ENCODE measurements at places on chromosomes 2 and 18.

DNA sequence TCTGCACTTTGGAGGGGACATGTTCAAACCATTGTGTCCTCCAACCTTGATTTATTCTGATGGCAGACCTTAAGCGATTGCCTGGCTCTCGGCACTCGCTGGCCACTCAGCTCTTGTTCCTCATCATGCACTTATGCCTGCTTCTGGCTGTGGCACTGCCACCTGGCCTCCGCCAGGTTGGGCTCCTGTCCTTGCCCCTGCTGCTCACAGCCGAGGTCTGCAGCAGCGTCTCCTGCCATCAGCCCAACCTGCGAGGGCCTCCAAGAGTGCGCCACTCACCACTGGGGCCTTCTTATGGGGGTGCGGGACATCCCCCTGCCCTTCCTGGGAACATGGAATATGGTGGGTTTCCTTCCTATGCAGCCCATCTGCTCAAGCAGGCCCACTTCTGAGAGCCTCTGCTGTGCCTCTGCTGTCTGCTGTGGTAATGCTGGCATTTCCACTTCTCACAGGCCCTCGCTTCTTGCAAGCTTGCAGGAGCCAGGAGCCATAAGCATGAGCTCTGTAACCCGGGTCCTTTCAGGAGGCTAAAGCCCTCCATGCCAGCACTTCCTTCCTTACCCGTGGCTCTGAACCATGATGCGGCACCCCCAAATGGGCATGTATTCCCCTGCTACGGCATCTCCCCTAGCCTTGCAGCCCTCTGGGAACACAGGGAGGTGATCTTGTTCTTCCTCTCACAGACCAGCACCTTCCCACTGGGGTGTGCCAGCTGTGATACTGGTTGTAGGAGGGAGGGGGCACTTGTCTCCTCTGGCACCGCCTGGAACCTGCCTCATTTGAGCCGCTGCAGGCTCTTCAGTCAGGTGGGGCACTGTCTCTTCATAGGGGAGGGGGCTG lies 58.6 kb upstream of the HS6ST1 start:
- DNase-seq: no peak

DNA sequence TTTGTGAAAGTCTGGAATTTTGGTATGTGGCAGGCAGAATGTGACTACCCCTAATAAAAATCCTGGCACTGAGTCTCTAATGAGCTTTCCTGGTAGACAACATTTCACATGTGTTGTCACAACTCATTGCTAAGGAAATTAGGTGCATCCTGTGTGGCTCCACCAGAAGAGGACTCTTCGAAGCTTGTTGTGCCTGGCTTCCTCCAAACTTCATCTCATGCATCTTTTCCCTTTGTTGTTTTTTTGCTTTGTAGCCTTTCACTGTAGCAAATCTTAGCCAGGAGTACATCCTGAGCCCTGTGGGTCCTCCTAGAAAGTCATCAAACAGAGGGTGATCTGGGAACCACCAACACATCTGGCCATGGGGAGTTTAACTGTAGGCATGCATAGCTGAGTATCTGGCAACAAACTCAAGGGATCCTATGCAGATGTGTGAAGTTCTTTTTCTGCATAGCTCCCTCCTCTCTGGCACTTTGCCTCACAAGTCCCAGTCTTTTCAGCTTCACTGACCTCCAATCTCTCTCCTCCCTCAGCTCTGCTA lies 42.1 kb upstream of the SERTAD2 start:
- DNase-seq: no peak

DNA sequence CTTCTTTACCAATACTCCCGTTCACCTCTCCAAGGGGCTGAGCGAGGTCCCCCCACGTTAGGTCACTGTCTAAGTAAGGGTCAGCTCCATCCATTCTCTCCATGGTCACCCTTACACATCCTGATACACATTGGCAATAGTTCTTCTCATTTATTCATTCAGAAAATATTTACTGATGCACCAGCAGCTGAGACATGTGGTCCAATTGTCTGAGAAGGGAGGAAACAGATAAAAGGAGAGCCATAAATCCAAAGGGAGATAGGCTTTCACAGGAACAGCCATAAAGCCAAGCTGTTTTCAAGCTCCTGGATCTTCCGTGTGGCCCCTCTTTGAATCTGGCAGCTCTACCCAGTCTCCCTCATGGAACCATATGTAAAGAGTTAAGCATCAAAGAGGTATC lies 121.2 kb downstream of the TXNL1 start:
- DNase-seq: no peak

DNA sequence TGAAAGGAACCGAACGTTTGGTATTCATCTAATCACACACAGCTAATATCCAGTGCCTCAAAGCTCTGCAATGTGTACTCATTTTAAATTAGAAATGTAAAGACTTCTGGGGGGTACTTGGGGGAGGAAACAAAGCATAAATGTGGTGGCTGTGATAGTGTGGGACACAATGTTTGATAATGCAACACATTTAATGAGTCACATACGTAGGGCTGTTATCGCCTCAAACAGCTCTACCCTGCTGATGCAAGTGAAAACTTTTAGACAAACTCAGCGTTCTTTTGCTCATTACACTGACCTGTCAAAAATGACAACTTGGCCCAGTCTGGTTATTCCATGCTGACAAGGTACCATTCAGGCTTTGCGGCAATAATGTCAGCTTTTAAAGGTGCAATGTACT lies 1227.1 kb upstream of the CELF4 start:
- DNase-seq: no peak

GRCh38 chr2:152444448-152444847 lies 109.5 kb downstream of the FMNL2 start:
- no peak for DNase-seq

GRCh38 chr2:152694161-152694661 lies 23.1 kb downstream of the PRPF40A start:
- peak; percentile 46 for DNase-seq
